ENCODE measurements at places on chromosomes 7 and 10.

DNA sequence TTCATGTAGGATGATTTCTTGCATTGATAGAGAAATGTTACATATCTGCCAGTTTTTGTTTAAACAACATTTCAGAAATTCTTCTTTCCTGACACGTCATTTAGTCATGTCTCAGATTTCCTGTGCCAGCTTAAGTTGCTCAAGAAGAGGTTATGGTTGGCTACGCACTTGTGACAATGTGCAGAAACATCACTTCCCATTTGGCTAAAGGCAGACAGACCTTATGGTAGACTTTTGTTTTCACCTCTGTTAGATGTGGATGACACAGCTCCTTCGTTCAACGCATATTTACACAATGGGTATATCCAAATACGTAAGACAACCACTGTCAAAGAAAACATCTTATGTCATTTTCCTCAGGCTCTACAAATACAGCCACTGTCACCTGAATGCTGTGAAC lies 125.8 kb downstream of the DOCK4 start:
- DNase-seq, result no peak

DNA sequence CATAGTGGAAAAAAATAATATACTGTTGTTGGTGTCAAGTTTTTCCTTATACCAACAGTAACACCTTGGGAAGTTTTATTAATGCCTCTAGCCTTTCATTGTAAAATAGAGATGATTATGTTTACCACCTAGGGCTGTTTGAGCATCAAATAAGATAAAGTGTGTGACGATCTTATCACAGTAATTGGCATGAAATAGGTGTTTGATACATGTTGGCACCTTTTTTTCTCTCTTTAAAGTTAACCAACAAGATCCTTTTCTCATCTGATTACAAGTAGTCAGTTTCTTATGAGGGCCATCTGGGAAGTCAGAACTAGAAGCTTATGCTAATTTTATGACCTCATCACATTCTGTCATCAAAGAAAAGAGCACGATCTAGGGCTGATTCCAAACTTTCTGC lies 669.5 kb downstream of the CCSER2 start:
- DNase-seq, result no peak

DNA sequence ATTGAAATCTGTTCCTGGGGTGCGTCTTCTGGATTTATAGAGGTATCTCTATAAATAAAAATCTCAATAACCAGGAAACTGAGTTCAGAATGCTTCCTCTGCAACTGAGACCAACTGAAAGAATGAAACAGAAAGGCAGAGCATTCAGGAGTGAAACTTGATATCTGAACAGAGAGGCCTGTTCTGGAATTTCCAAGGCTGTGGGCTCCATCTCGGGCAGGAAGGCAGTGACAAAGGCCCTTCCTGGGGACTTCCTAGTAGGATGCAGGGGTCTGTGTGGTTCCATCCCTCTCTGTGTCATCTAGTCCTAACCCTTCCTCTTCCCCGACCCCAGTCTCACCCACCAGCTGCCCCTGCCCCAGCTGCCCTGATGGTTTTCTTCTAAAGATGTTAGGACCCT lies 52.0 kb downstream of the JCAD start:
- no peak for DNase-seq

DNA sequence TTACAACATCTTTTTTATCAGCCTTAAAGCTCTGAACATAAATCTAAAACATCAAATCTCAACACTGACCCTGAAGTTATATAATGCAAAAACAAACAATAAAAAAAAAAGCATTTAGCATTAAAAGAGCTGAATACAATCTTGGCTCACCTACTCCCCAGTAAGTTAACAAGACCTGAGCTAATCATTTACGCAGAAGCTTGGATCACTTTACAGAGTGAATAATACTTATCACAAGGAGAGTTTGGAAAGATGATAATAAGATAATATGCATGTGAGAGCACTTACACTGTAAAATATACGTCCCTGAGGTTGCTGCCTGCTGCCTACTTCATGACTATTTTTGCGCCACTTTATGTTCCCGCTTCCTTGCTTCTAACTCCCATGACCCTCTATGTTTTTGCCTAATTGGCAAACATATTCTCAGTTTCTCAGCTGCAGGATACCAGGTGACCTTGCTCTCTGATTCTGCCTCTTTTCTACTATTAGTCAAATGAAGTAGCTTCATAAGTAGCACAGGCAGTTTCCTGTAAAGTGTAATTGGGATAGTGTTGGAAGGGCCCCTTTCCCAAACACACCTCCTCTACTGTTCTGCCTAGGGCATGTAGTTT lies 333.6 kb downstream of the LRRTM3 start:
- DNase-seq, result no peak

DNA sequence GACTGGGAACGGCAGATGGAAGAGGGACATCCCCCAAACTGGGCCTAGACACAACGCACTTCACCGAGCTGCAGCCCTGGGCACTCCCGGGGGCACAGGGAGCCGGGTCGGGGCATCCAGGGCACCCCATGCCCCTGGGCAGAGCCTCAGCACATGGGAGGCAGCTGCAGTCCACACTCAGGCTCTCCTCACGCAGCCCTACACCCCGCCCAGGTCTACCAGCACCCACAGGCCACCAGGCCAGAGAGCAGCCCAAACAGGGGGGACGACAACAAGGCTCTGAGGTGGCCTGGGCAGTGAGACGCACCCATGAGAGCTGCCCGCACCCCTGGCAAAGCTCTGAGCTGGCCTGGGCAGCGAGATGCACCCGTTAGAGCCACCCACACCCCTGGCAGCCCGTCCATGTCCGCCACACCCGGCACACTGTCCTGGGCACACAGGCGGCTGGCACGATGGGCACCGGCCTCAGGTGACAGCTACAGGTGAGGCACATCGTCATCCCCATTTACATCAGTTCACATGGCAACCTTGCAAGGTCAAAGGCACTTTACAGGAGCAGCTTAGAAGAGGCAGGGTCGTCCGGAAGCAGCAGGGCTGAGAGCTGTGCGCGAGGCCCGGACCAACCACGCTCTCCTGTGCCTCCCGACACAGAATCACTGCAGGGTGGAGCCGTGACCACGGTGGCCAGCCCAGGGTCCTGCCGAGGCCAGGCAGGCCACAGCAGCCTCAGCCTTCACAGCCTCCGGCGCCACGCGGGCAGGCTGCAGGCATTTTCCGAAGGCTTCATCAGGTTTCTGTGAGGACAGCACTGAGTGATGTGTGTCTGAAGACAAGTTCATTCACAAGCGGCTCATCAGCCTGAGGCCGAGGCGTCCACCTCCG lies 228.6 kb downstream of the MAD1L1 start:
- no peak for DNase-seq

DNA sequence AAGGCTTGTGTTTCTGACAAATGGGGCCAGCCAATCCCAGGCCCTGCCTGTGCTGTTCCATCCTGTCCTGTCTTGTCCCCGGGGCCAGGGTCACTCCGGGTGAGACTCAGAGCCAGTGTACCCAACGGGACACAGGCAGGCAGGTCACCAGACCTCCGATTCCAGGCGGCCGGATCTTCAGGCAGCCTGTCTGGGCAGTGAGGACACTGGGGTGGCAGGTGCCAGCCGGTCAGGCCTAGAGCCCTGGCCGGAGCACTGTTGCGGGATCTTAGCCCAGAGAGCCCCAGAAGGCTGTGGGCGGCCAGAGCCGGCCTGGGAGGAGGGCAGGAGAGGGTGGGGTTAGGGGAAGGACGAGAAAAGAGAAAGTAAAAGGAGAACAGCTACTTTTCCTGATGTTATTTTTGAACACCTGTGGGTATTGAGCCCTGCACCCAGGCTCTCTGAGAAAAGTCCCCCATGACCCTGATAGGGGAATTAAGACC lies 134.3 kb upstream of the TNRC18 start:
- DNase-seq, result no peak

GRCh38 chr7:112407261-112407660 lies 43.0 kb upstream of the IFRD1 start:
- DNase-seq, result no peak

- no peak for DNase-seq
These were observed 21.0 kb downstream of the HIBADH start for GRCh38 chr7:27641581-27642230.

GRCh38 chr10:86944031-86944419 lies 13.4 kb downstream of the MMRN2 start:
- no peak for DNase-seq

DNA sequence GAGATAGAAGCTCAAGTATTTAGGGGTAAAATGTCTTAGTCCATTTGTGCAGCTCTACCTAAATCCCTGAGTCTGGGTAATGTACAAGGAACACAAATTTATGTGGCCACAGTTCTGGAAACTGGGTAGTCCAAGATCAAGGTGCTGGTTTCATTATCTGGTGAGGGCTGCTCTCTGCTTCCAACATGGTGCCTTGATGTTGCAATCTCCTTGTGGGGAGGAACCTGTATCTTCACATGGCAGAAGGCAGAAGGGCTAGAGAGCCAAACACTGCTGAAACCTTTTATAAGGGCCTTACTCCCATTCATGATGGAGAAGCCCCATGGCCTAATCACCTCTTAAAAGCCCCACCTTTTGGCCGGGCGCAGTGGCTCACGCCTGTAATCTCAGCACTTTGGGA lies 8.7 kb upstream of the BAZ1B start:
- DNase-seq, result no peak

- DNase-seq, result no peak
These were observed 294.7 kb downstream of the PRKG1 start for GRCh38 chr10:51368943-51369342.

Measured in stimulated activated CD8-positive, alpha-beta memory T cell treated with anti-CD3 and anti-CD28 coated beads, Interleukin-4, amount 100 ng/mL, for 4 hours (primary cell).